8988T (cell line): ENCODE measurements at places on chromosomes 11 and 22.

DNA sequence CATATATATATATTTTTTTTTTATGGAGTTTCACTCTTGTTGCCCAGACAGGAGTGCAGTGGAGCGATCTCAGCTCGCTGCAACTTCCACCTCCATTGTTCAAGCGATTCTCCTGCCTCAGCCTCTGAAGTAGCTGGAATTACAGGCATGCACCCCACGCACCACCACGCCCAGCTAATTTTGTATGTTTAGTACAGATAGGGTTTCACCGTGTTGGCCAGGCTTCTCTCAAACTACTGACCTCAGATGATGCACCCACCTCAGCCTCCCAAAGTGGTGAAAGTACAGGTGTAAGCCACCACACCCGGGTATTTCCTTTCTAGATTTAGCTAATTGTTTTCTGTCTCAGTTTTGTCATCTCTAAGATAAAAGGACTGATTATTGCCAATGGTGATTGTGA lies 821.1 kb downstream of the CNTN5 start:
- DNase-seq = no peak

DNA sequence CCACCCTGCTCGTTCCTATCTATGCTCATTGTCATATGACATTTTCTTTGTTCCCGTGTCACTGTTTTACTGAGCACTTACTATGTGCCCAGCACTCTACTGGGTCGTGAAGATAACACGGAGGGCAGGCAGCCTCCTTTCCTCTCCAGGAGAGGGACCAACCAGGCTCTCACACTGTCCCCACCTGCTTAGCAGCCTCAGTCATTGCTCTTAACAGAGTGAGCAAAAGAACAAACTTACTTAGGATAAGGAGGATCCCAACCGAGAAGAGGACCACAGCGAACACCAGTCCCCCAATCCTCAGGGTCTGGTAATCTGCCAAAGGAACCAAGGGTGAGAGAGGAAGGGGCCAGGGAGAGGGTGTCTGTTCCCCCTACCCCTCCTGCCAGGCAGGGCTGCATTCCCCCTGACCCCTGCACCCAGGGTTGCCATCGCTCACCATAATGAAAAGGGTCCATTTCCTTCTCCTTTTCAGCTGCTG lies 17.0 kb upstream of the FXYD2 start:
- no peak for DNase-seq

DNA sequence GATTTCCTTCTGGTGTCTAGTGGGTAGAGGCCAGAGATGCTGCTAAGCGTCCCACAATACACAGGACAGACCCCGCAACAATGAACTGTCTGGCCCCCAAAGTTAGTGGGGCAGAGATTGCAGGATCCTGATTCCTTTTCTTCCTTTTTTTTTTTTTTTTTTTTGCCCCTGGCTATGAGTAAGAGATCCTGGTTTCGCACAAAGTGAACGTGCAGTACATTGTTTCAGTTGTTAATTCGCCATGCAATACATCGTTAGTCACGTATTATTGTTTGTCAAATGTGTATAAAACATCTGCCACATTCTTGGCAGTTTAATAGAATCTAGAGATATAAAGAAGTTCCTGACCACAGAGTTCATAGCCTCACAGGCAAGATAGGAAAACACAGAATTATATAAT lies 20.2 kb downstream of the ST3GAL4 start:
- DNase-seq = no peak

DNA sequence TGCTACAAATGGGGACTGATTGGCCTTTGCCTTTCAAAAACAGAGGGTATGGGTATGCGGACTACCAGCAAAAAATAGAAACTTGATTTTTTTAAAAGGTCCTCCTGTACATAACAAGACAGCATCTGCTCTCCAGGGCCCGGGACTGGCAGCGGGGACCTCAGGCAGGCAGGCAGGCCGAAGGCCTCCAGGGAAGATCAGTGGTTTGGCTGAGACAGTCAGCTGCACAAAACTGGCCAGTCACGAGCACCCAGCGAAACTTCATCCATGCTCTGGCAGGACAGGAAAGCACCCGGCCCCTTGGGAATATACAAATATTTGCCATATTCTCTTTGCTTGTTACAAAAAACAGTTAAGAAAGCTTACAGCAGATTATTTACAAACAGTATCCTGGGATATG lies 11.0 kb downstream of the RPL27A start:
- no peak for DNase-seq

DNA sequence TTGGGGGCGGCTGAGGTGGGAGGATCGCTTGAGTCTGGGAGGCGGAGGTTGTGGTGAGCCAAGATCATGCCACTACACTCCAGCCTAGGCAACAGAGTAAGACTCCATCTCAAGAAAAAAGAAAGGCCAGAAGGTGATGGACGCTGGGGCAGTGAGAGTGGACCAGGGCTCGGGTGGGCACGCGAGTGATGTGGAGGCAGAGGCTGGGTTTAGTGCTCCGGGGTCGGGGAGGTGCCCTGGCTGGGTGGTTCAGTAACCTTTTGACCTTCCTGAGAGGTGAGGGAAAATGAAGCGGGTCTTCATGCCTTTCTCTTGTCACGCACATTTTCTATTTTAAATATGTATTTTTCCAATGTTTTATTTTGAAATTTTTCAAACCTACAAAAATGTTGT lies 45.1 kb downstream of the ST14 start:
- DNase-seq = no peak

DNA sequence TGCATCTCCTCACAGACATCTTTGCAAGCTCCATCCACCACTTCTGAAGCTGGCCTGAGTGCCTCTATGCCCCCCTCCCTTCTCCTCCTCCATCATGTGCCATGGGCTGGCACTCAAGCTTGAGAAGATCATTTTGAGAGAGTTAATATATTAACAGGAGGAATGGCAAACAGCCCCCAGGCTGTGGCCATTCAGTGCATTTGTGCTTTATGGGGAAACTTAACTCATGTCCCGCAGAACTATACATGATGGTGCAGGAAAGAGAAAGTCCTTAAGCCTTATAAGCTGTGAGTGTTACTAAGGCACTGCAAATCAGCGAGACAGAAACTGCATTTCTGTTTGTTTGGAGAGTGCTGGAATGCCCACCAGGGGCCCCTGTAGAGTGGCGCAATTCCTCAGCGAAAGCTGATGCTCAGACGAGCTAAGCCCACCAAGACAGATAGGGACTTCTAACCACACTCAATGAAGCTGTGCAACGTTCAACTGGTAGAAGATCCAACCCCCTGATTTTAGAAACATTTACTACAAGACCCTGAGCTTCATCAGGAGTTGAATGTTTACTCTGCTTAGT lies 26.8 kb upstream of the PHLDA2 start:
- DNase-seq = no peak

GRCh38 chr11:121630041-121630440 lies 177.3 kb upstream of the SORL1-AS1 start:
- DNase-seq = no peak

DNA sequence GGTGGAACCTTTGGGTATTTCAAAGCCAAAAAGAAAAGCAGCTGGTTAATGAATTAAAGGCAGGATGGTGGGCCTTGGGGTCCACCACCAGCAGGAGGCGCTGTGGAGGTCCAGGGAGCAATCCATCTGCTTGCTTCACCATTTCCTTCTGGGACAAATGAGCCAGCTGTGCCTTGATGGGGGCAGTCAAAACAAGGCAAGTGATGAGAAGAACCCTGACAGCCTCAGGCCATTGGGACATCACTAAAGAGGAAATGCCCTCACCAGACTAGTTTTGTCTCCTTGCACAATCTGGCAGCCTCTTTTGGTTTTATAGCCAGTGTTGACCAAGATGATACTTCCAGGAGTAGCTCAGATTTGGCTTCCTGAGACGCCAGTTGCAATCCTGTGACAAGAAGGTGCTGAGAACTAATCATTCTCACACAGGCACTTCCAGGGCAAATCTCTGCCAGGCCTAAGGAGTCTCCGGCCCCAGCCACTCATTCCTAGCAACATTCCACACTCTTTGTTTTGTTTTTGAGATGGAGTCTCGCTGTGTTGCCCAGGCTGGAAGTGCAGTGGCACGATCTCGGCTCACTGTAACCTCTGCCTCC lies 38.2 kb upstream of the WEE1 start:
- DNase-seq = peak; percentile 47

- DNase-seq = peak; percentile 95
These were observed 52.9 kb downstream of the SYT13 start for GRCh38 chr11:45233121-45233803.

GRCh38 chr22:41429232-41429950 lies 17.2 kb downstream of the TOB2 start:
- DNase-seq = no peak

DNA sequence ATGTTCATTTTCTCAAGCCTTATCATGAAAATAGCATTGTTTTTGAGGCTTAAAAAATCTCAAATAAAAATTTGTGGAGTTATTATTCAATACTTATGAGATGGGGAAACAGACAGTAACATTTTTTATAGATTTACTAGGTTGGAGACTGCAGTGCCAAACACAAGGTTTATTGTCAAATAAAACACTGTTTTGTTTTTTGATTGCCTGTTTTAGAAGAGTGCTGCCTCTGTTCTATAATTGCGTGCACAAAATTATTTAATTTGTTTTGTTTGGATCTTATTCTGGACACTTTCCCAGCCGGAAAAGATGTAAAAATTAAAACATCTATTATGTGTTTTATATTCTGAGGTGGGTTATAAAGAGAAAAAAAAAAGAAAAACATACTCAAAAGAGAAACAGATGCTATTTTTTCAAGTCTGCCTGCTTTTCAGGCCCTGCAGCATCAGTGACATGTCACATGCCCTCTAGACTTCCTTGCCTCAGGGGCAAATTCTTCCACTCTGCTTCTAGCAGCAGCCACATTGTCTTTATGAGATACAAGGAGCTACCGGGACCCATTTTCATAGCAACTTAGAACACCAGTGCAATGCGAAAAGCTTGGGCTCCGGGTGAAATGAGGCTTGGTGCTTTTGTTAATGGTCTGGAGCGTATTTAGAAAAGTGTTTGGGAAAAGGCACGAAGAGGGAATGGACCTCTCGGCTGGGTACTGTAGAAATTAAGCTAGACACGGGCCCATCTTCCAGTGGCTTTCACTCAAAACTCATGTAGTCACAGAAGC lies 77.5 kb downstream of the EFCAB6 start:
- DNase-seq = no peak

DNA sequence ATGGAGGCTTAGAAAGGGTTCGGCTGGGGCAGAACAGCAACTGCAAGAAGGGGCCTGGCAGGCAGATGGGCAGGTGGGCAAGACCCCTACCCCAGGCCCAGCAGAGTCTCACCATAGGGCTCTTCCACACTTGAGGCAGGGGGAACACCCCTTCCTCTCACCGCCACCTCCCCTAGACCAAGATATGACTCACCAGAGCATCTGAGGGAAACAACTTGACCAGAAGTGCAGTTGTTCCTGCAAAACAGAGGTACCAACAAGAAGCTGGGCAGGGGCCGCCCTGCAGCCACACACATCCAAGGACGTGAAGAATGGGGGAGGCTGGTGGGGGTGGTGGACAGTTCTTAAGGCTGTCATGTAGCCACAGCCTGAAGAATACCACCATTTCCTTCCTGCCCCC lies 10.9 kb downstream of the TMPRSS5 start:
- no peak for DNase-seq
